GM12891 (cell line): ENCODE measurements at places on chromosomes 7 and 10.

GRCh38 chr7:44223362-44224079 lies 22.7 kb downstream of the YKT6 start:
- no peak for DNase-seq

DNA sequence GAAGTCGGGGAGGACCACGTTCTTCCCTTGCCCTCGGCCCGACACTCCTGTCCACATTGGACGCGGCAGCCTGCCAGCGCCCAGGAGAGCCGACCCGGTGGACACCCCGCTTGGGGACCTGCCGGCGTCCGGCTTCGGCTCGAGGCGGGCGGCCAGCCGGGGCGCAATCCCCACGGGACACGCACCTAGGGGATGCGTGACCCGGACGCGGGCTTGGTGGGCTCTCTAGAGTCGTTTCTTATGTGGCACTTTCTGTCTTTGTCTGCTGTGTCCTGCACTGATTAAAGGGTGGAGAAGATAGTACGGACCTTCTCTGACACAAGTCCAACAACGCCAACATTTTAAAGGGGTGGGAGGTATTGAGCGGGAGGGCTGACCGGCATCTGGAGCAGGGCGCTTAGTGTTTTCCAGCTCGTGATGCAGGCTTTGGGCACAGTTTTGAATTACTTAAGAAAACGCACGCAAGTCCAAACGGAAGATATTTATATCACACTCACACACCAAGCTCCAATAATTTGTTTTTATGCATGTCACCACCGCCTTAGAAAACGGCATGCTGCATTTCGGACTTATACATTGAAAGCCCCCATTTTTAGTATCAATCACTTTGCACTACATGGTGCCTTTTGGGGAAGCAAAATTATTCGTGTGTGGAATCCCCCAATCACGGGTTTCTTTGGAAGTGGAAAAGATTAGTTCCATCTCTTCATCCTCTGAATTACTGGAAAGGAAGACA lies 3.9 kb upstream of the SPAG6 start:
- no peak for DNase-seq

GRCh38 chr10:80500572-80501380 lies 36.9 kb upstream of the SH2D4B start:
- no peak for DNase-seq

DNA sequence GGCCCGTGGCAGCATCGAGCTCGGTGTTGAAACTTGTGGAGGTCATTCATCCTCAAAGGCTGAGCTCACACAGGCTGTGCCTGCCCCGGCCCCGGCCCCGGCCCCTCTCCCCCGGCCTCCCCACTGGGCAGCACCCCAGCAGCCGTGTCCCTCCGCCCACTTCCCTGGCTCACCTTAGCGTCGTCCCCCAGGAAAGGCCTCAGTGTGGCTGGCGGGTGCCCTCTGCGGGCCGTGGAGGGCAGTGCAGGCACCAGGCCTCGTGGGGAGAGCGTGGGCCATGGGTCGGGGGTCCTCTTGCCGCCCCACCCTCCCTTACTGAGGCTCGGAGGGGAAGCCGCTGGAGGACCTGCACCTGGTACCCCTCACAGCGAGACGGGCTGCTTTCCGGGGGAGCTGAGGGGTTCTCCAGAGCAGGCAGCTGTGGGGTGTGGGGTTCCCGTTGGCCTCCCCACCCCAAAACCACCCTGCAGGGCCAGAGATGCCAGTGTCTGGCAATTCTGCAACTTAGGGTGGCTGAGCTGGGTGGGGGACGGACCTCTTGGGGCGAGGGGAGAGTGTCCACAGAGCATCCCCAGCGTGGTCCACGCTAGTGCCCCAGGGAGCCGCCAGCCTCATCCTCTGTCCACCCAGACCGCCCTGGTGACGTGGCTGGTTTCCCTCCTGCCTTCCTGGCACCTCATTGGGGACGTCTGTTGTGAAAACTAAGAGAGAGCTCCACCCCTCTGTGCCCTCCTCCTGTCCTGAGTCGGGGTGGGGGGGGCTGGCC lies 44.2 kb upstream of the DPYSL4 start:
- DNase-seq, result peak; percentile 96
